ENCODE measurements at places on chromosomes 5 and 9.

- no peak for DNase-seq
Measured at GRCh38 chr9:16640649-16641048, 229.8 kb downstream of the BNC2 start.

DNA sequence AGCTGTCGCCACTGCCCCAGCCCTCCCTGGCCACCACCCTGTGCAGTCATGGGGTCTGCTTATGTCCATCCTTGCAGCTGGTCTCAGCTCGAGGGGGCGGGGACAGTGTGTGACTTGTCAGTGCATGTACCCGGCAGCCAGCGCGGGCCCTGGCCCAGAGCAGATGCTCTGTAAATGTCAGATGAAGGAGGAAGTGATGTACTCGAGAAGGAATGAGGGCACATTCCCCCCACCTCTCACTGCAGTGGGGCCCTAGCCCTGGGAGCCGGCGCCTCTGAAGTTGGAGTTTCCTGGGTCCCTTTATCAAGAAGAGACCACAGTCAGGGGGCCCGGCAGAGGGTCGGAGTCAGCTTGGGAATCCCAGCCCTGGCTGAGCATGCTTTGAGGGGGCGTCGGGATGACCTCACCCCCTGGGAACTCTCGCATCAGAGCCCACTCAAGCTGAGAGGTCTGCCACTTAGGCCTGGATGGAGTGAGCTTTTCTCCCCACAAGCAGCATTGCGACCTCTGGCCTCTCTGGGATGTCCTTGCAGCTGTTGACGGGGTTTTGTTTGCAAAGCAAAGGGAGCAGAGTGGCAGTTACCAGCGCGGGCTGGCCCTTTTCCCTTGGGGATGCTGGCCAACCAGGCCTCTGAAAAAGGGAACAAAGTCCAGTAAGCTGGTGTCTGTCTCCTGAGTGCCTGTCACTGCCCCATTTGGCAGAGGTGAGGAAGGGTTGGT, 19.0 kb downstream of the NEURL1B start:
- DNase-seq: peak; percentile 91

- no peak for DNase-seq
Measured at GRCh38 chr9:108049026-108049607, 559.5 kb upstream of the KLF4 start.

DNA sequence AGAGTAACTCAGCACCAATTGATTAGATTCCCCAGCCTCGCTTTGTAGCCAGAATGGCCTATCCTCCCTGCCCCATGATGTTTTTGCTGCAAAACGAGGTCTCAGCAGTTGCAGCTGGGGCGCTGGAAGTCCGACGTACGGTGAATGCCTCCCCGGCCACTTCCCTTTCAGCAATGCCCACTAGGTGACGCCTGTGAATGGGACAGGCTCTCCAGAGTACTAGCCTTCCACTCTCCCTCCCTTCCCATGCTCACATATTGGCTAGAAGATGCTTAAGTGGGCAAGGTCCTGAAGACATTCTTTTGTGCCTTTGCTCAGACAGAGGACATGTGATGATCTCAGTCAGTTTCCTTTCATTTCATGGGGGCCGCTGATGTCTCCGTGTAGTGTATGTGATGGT, 50.8 kb downstream of the DMRT2 start:
- peak; percentile 63 for DNase-seq

GRCh38 chr5:79168031-79168430, 56.4 kb downstream of the BHMT start:
- no peak for DNase-seq

DNA sequence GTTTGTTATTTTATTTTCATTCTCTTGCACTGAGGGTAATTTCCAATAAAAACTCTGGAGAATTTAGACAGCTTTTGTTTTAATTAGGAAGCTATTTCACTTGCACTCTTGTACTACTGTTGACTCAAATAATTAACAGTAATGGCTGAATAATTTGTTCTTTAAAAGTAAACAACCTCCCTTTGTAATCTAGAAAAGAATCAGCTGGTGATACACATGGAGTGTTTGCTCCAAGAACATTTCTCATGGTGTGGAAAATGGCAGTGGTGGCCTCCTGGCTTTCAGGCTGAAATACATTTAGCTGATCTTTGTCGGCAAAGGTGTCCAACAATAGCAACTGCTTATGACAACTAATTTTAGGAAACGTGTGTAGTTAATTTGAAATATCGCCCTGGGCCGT, 129.4 kb downstream of the C9orf152 start:
- DNase-seq: no peak

DNA sequence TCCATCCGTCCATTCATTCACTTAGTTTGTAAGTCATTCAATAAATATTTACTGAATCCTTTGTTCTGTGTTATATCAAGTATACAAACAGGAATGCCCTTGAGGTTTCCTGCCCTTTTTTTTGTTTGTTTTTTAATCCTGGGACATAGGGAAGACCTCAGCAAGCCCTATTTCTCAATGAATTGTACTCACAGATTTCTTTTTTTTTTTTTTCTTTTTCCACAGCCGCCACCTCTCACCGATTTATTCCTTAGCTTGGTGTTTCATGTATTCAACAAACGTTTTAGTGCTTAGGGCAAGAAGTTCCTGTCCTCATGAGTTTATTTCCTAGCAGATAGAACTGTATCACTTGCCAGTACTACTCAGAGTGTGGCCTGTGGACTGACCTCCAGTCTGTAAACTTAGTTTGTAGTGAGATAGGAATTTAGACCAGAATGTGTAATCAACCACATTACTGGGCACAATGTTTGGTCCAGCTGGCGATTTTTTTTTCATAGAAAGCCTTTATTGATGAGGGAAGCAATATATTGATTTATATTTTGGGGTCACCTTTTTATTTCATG, 35.4 kb upstream of the C5orf47 start:
- DNase-seq: no peak

- DNase-seq: no peak
Measured at GRCh38 chr5:44943647-44944046, 134.9 kb downstream of the MRPS30 start.

DNA sequence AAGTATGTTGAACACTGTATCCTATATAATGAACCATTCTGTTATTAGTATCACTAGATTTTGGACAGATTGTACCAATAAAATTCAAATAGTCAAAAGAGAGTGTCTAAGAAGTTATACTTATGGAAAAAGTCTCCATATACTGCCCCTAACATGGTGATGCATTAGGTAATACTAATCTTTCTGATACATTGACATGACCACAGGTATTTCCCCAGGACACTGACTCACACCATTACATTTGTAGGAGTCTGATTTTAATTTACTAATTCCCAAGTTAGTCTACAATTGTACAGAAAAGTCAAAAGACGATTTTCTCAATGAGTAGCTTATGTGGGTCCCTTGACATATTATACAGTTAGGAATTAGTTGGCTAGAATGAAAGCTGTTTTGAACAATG, 593.8 kb downstream of the ISL1 start:
- no peak for DNase-seq

DNA sequence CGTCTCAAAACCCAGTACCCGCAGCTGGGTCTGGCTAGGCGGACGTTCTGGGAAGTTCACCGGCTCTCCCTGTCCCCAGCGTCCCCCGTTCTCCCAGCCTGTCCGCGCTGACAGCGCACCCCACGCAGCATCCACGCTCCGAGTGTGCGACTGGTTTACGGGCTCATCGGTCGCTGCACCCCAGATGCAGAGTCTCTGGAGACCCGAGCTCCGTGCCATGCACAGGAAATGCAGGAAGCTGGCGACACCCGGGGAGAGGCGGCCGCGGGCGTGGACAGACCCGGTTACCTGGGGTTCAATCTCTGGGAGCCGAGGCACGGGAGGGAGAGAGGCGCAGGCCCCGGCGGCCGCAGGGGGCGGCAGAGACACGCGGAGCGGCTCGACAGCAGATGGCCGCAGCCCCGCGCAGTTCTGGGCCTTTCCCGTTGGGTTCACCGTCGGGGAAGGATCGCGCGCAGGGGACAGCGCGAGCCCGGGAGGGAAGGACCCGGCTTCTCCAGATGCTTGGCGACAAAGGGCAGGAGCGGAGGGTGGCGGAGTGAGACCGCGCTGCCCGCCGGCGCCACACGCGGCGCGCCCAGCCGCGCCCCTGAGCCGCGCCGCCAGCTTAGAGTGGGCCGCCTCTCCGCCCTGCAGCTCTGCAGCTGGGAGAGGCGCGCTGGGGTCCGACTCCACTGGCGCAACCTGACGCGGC, 558 bp downstream of the SHROOM1 start:
- peak; percentile 89 for DNase-seq

GRCh38 chr5:126754609-126755008, 22.3 kb upstream of the LMNB1 start:
- DNase-seq: no peak

DNA sequence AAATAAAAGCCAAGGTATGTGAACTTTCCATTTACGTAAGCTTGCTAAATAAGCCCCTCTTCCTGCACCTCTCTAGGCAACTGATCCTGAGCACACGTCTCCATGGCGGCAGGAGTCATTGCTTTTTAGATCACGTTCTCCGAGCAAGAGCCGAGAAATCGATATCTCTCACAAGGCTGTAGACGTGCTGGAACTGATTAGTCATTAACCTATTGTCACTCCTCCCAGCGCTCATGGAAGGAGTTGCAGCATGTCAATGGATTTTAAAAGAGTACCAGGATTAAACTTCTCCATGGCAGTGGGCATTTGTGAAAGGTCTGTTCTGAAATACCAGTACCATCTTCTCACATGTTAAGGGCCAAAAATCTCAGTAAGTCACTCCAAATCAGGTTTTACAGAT, 4.7 kb upstream of the ADCY2 start:
- no peak for DNase-seq

GRCh38 chr5:123700624-123701287, 188.8 kb downstream of the CSNK1G3 start:
- no peak for DNase-seq

- no peak for DNase-seq
Measured at GRCh38 chr9:135705376-135705775, 3.4 kb downstream of the KCNT1 start.

DNA sequence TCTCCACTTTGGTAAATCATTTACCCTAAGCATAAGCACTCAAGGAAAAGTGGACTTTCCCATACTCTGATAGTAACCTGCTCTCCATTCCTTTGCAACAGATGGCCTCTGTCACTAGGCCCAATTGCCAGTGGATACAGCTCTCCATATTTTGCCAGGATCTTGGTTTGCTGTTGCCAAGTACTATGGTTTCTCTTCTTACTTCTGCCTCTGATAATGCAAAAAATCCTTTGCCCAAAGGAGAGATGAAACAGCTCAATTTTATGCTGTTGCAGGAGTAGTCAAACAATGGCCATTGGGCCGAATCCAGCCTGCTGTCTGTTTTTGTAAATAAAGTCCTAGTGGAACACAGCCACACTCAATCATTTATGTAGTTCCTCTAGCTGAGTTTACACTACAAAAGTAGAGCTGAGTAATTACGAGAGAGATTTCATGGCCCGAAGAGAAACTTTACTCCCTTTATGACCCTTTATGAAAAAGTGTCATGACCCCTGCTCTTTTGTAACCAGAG, 92.5 kb downstream of the HTR4 start:
- DNase-seq: peak; percentile 42

DNA sequence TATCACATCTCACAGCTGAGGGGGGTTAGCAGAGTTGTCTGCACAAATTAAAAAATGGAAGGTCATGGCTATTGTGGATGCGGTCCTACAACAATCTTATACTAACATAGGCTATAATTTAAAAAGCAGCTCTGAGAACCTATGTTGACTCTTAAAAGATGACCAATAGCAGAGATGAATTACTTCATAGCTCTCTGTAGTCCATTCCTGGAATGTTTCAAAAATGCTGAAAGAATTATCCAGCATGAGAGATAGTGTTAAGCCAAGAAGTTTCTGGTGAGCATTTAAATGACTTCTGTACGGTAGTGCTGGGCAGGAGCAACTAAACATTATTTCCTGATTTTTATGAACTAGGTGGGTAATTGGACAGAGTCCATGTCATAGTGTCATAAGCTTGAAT, 218.2 kb upstream of the NUDT12 start:
- no peak for DNase-seq

All from left colon (tissue), 2 donors.